ENCODE measurements at places on chromosomes 3 and 15.
A peak's percentile ranks its signal among the peaks of the same experiment; 100 is the strongest.

DNA sequence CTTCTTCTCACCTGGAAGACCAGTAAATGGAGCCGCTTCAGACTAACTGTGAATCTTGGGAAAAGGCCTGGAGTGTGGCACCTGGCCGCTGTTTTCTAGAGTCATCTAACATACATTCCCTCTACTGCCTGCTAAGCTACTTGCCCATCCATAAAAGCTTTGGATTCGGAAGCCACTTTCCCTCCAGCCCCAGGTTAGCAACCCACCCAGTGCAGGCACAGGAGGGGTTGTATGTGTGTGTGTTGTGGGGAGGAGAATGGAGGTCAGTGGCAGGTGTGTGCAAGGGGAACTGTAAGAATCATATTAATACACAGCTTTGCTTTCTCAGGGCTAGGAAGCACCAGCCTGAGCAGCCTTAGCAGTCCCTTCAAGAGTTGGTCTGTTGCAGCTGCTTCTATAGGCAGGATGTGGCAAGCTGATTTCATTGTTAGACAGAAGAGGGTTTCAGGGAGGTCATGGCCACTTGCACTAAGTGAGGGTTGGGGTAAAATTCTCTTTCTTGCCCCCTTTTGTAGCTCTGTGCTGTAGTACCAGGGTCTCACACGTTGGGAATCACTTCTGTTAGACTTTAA, 8.9 kb downstream of the NSUN3 start:
- DNase-seq: no peak

- peak; percentile 57 for DNase-seq
Observed at GRCh38 chr3:127015282-127016042, 32.5 kb downstream of the PLXNA1 start.

GRCh38 chr3:24937228-24937627, 442.6 kb upstream of the THRB start:
- no peak for DNase-seq

- no peak for DNase-seq
Observed at GRCh38 chr3:128800241-128801187, 74.5 kb downstream of the RAB7A start.

GRCh38 chr3:10556312-10556711, 50.9 kb upstream of the ATP2B2 start:
- DNase-seq: peak; percentile 27

GRCh38 chr3:37861620-37862041, at the start of gene CTDSPL:
Gene CTDSPL, plus strand, starts transcription at chr3:37861880. Its CDS starts 320 bp downstream, at chr3:37862200.
- DNase-seq: peak; percentile 65

DNA sequence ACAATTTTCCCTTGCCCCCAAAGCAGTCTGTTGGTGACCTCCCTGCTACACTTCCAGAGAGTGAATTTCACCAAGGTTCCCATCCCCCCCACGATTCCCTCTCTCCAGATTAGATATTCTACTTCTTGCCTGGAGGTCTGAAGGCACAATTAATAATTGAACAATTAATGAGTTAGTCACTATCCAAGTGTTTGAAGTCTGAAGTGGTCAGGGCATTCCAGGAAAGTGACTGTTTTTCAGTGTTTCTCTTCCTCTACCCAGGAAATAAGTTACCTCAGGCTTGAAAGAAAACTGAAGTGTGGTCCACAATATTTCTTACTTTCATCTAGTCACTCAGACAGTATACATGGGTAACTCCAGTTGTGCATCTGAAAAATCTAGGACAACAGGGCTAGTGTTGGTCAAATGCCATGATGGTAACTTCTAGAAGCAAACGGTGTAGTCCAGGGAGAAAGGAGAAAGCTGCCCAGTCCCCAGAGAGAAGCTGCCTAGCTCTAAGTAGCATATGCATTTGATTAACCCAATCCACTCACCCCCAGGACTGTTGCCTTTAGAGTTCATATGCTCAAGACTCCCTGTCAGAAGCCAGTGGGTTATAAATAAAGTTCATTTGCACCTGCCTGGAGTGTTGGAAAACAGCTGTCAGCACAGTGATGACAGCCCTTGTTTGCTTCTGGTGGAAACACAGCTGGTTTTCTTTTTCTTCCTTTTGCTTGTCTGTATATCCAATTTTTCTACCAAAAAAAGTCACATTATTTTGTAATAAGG, 2.3 kb upstream of the TM4SF4 start:
- DNase-seq: no peak

DNA sequence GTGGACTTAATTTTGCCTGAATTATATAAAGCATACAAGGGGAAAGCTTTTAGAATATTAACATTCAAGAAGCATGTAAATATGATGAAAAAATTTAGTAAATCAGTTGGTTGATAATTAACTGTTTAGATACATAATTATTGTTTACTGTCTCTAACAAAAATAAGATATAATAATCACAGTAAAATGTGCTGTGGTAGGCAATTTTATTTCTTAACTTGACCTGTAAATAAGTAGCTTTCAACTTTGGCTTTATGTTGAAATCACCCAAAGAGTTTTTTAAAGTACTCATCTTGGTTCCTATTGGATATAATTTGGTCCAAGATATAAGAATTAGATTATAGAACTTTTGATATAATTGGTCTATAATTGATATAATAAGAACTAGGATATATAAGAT, 1374.5 kb downstream of the NSUN3 start:
- no peak for DNase-seq

- peak; percentile 40 for DNase-seq
Observed at GRCh38 chr15:50278496-50278895, 13.0 kb upstream of the HDC start.

GRCh38 chr15:60228101-60228500, 169.7 kb downstream of the ANXA2 start:
- DNase-seq: no peak

GRCh38 chr3:71229905-71230657, 353.4 kb downstream of the FOXP1 start:
- peak; percentile 53 for DNase-seq

DNA sequence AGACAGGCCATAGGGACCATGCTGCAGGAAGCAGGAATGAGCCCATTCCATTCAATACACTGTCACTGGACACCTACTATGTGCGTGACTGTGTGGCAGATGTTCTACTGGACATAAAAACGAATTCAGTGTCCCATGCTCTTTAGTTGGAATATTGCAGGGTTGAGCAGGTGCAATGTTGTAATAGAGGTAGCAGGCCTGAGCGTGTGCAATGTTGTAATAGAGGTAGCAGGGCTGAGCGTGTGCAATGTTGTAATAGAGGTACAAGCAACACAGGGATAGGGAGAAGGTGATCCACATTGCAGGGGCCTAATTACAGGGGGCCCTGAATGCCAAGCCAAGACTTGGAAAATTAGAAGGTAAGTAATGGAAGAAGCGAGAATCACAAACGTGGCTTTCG, 261.4 kb upstream of the HES1 start:
- no peak for DNase-seq

- DNase-seq: no peak
Observed at GRCh38 chr3:45776301-45776595, 20.1 kb downstream of the SLC6A20 start.

GRCh38 chr3:85560088-85560785, 601.4 kb downstream of the CADM2 start:
- DNase-seq: no peak

- no peak for DNase-seq
Observed at GRCh38 chr3:16085884-16086608, 88.4 kb upstream of the GALNT15 start.

DNA sequence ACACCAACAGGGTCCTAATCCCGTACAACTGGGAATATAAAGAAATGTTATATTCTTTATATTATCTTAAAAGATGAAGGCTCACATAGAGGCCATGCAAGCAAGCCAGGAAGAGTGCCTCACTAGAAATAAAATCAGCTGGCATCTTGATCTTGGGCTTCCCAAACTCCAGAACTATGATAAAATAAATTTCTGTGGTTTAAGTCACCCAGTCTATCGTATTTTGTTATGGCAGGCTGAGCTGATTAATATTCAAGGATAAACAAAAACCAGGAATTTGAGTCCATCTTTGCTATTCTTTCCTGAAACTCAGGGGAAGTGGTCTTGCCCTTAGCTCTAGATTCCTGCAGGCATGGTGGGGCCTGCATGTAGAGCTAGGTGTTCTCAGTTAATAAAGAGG, 42.7 kb downstream of the ATOSA start:
- no peak for DNase-seq

GRCh38 chr15:89792106-89792805, 16.1 kb downstream of the MESP2 start:
- no peak for DNase-seq

DNA sequence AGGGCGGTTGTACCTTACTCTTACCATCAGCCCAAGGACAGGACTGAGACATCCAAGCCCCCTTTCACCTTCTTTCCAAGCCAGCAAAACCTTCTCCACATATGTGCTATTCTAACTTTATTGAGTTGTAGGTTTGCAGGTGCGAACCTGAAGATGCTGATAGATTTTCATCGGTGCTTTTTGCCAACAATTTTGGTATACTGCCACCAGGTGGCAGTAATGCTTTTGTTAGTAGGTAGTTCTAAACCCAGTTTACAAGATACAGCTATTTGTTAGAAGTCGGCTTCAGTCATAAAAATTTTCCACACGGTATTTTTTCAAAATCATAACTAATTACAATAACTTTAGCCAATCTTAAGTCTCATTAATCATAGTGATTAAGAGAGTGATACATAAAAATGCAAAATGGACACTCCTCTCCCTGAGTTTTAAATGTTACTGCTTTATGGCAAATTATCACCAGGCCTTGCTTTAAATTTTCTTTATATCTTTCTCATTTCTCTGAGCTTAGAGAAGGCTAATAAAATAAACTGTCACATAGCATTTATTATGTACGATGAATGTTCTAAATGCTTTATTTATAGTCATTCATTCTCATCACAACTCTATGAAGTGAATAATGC, 636 bp downstream of the TBC1D21 start:
- peak; percentile 80 for DNase-seq

DNA sequence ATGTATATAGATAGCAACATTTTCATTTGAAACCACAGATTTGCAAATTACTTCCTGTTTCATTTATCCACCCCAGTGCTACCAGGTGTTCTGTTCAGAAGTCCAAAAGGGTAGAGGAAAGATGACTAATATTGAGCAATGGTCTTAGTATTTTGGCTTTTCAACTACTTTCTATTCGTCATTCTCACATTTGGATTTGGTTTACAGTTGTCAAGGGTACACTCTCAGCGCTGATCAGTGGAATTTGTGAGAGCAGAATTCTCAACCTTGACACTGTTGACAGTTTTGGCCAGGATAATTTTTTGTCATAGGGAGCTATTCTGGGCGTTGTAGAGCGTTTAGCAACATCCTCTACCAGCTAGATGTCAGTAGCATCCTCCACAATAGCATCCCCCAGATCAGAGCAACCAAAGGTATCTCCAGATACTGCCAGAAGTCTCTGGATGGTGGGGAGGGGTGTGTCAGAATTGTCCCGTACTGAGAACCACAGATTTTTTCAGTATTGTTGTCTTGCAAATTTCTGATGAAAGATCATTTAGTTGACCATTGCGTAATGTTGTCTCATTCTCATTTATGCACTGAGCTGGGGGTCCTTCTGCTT, 4.2 kb downstream of the HMCES start:
- DNase-seq: peak; percentile 28

GRCh38 chr15:78368651-78369050, 28.5 kb downstream of the CRABP1 start:
- DNase-seq: peak; percentile 48

DNA sequence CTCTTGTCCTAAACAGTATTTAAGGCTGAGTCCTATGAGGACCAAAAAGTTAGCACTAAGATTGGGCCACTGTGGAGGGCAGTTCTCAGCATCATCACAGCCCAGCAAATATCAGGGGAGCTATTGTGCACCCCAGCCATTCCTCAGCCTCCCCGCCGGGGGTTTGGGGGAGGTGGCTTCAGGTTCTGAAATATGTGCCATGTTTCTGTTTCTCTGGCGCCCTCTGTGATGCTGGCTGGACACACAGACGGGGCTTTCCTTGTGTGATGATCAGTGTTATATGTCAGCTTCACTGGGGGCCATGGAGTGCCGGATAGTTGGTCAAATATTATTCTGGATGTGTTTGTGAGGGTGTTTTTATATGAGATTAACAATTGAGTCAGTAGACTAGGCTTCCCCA, 106.8 kb downstream of the GABRG3 start:
- DNase-seq: no peak

DNA sequence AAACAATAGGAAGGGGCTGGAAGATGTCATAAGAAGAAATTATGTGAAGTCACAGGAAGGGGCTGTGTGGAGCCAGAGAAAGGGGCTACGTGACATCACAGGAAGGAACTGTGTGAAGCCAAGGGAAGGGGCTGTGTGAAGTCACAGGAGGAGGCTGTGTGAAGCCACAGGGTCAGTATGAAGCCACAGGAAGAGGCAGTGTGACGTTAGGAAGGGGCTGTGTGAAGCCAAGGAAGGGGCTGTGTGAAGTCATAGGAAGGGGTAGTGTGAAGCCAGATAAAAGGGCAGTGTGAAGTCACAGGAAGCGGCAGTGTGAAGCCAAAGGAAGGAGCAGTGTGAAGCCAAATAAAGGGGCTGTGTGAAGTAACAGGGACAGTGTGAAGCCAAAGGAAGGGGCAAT, 32.5 kb downstream of the GASK1A start:
- no peak for DNase-seq

DNA sequence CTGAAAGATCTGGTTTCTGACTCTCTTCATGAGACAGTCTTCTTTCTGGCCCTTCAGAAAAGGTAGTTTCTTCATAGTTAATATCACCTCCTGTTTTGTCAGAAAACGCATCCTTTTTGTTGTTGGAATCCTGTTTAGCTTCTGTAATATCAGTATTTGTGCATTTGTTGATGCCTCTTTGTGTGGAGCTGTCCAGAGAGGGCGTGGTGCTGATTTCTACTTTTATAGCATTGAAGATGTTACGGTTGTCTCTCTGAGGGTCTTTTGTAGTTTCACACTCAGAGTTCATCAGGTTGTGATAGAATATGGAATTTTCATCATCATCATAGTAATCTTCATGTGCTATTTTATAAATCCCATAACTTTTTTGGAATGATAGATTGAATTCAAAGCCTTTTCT, 8.9 kb downstream of the GPR149 start:
- peak; percentile 50 for DNase-seq

DNA sequence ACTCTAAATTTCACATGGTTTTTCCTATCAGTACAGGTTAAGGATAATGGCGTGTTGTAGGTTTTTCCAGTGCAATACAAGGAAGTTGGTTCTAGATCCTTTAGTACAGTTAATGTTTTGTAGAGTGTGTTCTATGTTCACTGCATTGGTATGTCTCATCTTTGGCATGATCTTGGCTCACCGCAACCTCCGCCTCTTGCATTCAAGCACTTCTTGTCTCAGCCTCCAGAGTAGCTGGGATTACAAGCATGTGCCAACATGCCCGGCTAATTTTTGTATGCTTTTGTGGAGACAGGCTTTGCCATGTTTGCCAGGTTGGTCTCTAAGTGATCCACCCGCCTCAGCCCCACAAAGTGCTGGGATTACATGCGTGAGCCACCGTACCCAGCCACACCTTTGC, 30.4 kb downstream of the SNRPN start:
- no peak for DNase-seq

Measured in hematopoietic multipotent progenitor cell treated with erythropoietin and hydrocortisone succinate and interleukin-3 and kit ligand, for 4 days (in vitro differentiated cells).